ENCODE measurements at places on chromosomes 1 and 21. TPM values are rescaled to one million over a fixed set of nuclear protein-coding genes. Genes with fewer than 3 reads are reported as not detected.

DNA sequence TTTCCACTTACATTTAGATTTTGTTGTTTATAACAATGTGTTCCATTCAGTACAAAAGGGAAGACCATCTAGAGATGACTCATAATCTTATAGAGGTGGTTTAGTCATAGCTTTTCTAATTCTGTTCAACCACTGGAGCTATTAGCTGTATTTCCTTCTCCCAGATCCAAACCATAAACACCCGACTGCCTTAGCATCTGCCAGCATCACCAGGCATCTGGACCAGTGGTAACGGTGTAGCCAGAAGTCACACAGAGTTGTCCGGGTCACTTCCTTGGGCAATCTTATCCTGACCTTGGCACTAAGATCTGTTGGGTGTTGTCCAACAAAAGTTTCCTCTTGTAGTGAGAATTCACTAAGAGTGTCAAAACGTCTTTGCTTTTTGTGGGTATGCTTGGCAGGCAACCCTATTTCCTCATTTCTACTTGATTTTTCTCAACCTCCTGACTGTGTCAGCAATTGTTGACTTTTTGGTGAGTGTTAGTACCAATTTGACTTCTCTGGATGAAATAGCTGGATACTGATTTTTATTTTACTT is 372.1 kb upstream of the B3GALT2 start:
- DNase-seq = no peak

GRCh38 chr21:26554365-26554764 is 18.7 kb downstream of the CYYR1 start:
- no peak for DNase-seq

- no peak for DNase-seq
Measured at GRCh38 chr1:10635992-10636391, 160.5 kb downstream of the CASZ1 start.

DNA sequence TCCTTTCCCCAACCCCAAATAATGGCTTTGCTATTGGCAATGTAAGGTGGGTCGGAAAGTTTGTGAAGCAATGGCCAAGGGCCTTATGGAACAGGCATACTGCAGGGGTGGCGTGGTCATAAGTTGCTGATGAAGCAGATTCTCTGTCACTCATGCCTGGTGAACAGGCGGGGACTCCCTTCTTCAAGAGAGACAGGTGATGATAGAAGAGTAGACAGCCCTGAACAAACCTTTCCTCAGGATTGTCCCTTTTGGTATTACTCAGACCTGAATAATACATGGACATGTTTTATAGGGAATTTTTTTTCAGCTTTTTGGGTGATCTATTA is 12.7 kb downstream of the DDR2 start:
- DNase-seq = no peak

DNA sequence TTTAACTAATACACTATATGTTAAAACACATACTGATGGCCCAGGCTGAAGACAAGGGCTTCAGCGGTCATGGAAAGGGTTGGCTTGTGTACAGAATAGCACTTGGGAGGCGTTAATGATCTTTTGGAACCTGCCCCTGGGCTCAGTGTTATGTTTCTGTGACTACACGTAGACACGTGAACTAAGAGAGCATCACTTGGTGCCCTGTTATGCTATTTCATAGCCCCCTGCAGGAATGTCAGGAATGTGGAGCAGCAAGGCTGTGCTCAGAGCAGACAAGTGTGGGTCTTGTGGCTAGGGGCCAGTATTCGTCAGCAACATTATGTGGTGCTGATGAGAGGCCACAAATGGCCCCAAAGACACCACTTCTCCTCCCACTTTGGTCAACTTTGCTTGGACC is 132.4 kb downstream of the MAP3K21 start:
- no peak for DNase-seq

- DNase-seq = no peak
Measured at GRCh38 chr1:119884711-119885110, 11.6 kb downstream of the ADAM30 start.

Gene RHD
- not detected for total RNA-seq

DNA sequence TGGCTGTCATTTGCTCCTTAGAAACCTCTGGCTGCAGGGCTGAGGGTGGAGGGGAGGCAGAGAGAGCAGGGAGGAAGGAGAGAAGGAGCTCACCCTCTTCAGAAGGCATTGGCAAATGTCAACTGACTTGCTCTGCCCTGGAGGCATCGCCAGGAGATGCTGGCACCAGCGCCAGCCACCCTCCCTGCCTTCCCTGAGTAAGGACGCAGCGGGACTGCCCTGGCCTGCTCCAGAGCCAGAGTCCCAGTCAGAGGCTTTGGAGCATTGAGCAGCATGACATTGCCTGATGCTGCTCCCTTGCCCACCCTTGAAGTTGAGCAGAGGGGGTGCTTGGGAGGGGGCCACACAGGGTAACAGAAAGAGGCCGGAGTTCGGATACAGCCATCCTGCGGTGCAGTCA is 62.3 kb downstream of the DISP3 start:
- DNase-seq = no peak

Gene ERICH3
- not detected for total RNA-seq

- DNase-seq = no peak
Measured at GRCh38 chr1:1628754-1629429, 3.1 kb upstream of the MMP23B start.

- no peak for DNase-seq
Measured at GRCh38 chr1:98849969-98850636, 154.6 kb downstream of the PLPPR5 start.

DNA sequence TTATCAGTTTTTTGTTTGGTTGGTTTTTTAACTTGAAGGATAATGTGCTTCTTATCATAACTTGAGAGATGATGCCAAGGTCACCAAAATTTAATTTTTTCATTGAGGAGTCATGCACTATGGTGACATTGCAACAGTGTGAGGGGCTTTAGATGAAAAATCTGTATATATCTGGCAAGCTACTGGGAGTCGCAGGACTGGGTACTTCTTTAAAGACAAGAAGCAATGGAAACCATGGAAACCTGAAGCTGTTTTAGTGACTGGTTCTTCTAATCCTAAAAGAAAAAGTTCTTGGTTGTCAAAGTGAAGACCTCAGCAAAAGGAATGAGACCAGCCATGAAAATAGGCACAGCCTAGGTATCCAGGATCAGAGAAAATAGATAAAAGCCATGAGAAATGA is 31.1 kb downstream of the ZC3H11B start:
- DNase-seq = no peak

- DNase-seq = no peak
Measured at GRCh38 chr1:47582891-47583608, 145.2 kb downstream of the FOXD2 start.

GRCh38 chr1:50333595-50333974 is 89.7 kb downstream of the DMRTA2 start:
- DNase-seq = no peak

Gene LCE3E
- total RNA-seq = not detected

DNA sequence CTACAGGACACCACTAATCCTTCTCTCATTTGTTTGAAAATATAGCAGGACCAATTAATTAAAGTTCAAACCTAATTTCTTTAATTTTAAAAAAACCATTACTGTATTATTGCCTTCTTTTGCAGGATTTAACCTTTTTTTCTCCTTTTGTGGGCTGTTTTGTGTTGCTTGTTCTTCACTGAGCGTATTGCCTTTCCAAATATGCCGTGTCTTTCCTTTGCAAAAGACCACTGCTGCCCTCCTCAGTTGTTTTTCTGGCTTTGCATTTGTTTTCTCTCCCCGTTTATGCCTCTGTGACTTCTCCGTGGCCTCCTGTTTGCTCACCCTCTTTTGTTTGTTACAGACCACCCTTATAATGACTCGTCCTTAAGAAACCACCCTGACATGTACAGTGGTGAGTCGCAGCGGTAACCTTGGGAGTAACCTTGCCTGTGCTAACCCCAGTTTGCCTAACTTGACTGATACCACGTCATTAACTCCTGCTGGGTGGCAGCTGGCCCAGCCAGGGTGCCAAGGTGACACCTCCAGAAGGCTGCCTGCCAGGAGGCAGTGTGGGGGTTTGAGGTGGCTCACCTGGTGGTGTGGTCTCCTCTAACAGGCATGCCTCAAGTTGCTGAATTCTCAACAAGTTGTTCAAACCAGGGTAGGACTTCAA is 81.1 kb upstream of the CNTN2 start:
- no peak for DNase-seq
